ENCODE measurements at places on chromosomes 1 and 21.
A peak's percentile ranks its signal among the peaks of the same experiment; 100 is the strongest.

GRCh38 chr1:1433804-1434130 lies 1.7 kb upstream of the VWA1 start:
- no peak for DNase-seq

- no peak for DNase-seq
Measured at GRCh38 chr1:68202239-68202832, 30.0 kb downstream of the WLS start.

- no peak for DNase-seq
Measured at GRCh38 chr1:216758161-216758560, 34.9 kb upstream of the ESRRG start.

GRCh38 chr1:21149430-21149854 lies 27.3 kb downstream of the EIF4G3 start:
- no peak for DNase-seq

- no peak for DNase-seq
Measured at GRCh38 chr1:207328004-207328403, 6.5 kb downstream of the CD55 start.

DNA sequence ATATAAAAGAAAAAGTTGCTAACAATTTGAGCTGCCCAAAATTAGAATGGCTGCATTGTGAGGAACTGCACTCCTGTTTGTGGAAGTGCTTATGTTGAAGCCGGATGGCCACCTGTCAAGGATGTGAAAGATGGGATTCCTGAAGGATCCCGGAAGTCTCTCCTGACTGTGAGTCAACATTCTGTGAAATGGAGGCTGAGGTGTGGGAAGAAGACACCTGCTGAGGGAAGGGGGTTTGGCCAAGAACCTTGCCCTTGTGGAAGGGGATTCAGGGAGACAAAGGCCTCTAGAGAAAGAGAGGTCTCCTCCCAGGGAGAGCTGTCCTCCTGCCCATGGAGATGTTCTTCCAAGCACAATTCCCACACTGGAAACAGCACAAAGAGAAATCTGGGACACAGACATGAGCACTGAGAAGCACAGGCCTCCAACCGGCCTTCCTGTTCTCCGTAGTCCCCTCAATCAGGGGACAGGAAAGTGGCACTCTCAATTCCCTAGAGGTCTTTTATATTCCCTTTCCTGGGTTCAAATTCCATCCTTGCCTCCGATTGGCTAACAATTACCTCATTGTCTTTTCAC lies 70.5 kb downstream of the CD2 start:
- no peak for DNase-seq

- no peak for DNase-seq
Measured at GRCh38 chr21:46116189-46116775, 18.4 kb downstream of the COL6A2 start.

- DNase-seq: no peak
Measured at GRCh38 chr1:231219422-231220401, 21.3 kb upstream of the GNPAT start.

DNA sequence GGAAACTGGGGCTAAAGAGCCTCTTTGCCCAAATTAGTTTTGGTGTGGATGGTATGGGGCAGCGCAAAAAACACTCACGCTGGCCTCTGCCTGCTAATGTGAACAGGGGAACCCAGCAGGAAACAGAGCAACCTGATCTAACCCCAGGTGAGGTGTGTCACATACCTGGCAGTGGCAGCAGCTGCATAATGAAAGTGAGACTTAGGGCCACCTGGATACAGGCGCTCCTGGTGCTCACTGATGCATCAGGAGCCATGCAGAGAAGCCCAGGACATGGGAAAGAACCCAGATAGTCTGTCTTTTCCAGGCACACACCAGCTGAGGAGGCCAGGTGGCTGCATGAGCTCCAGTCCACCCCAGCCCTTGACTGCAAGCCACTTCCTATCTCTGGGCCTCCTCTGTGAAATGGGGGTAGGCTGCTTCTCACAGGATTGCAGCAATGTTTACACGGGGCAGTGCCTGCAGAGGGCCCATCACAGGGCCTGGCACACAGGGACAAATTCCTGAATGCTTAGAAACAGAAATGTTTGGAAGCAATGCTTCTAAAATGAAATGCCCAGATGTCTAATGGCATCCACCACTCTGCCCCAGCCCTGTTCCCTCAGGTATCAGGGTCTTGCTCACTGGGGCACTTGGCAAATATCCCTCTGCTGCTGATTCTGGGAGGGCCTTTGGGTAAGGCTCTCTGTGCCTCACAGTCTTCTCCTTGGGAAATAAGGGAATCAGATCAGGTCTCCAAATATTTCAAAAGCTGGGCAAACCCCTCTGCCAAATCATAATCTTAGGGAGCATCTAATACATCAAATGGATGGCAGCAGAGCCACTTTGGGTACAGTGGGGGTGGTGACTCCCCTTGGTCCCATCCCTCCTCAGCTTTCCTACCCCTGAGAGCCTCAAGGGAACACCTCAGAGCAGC lies 19.9 kb downstream of the DHCR24 start:
- no peak for DNase-seq

DNA sequence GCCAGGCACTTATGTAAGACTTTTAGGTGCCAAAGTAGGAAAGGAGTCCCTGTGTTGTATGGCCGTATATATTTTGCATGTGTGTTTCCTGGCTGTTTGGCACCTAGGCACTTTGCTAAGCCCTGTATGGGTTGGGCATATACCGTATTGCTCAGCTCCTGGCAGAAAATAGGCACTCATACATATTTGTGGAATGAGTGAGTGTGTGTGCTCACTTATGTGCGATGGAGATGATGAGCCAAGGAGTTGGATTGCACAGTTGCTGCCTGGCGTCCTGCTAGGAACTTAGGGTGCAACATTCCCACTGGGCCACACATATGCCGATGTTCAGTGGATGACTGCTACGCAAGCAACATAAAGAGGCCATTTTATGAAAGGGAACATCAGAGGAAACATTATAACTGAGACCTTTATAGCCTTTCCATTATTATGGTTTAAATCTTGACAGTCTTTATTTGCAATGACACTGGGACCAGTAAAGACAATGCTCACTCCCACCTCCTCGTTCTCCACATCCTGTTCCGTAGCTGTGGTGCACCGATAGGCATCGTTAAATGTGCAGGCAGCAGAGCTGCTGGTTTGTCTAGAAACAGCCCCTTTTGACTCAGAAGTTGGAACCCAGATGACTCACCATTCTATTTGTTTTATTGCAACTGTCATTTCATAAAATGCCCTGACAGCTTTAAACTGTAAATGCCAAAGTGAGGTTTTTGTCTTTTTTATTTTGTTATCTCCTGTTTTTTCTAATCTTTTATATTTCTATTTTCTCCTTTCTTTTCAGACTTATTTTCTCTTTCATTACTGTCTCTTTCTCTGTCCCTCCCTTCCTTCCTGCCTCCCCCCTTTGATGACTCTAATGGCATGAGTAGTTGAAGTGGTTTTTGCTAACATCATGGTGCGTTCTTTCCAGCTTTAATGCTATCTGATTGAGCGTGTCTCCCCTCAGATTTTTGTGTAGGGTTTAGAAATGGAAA lies 36.1 kb downstream of the PEX14 start:
- DNase-seq: peak; percentile 42

DNA sequence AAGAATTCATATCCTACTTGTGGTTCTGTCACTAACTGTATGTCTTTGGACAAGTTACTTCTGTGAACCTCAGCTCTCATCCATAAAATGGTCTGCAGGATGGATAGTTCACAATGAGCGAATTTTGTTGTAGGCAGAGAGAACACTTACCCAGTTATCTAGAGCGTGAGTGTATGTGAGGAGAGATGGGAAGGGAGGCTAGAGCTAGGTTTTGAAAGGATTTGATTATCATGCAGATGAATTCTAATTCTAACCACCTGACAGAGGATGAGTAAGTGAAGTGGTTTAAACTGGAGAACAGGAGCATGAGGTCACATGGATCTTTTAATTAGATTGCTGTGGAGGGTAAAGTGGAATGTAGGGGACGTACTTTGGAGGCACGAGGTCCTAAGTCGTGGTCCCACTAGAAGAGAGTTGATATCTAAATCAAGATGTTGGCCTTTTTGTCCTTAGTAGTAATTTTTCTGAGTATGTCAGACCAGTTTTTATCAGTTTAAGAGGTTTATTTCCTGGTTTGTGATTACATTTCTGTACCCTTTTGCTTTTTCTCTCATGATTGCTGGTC lies 5.0 kb downstream of the SUCO start:
- no peak for DNase-seq

DNA sequence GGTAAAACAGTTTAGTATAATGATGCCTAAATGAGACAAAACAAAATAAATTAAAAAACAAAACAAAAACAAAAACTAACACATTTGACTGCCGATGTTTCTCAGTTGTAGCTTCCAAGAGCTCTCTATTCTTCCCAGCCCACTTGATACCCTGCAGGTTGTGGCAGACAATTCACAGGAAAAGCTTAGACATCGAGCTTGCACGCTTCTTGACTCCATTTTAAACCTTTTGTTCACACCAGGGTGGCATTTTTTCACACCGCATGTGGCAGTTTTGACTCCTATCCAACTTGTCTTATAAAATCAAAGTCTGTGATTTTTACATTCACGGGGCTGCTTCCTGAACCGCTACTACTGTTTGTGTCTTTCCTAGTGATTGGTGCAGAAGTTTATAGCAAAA lies 575.9 kb downstream of the USP25 start:
- no peak for DNase-seq

DNA sequence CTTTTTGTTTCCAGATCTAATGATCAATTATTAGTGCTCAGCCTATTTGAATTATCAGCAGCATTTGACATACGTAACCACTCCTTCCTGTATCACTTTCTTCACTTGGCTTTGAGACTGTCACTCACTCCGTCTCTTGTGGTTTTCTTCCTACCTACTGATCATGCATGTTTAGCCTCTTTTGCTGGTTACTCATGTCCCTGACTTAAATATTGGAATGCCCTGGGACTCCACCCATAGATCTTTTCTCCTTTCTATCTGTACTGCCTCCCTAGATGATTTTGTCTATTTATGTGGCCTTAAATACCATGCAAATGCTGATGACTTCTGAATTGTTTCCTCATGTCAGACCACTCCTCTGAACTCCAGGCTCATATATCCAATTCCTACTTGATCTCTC lies 57.7 kb upstream of the PDE4B start:
- DNase-seq: no peak

- DNase-seq: no peak
Measured at GRCh38 chr1:117609471-117609911, 3.6 kb downstream of the TENT5C start.

DNA sequence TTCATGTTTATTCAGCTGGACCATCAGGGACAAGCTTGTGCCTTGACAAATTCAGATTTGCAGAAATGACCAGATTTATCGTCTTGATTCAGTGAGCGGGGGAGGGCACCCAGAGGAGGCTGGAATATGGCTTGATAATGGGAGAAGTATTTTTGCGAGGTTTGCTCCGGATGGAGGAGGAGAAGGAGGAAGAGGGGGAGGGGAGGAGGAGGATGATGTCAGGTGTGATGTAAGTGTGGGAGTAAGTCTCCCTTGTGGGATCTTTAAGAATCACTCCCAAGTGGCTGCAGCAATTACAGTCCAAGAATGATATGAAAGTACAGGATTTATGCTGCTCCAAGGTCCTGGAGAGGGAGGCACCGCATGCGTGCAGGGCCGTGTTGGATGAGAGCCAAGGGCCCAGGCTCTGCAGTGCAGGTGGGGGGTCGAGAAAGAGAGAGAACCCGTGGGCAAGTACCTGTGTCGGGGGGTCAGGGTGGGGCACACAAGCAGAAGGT lies 5.6 kb upstream of the ZNF496 start:
- DNase-seq: no peak

GRCh38 chr1:68128157-68128556 lies 77.7 kb upstream of the DIRAS3 start:
- no peak for DNase-seq

- no peak for DNase-seq
Measured at GRCh38 chr21:23955135-23955843, 1652.0 kb downstream of the MRPL39 start.

- DNase-seq: no peak
Measured at GRCh38 chr1:205018381-205018780, 24.6 kb upstream of the CNTN2 start.

DNA sequence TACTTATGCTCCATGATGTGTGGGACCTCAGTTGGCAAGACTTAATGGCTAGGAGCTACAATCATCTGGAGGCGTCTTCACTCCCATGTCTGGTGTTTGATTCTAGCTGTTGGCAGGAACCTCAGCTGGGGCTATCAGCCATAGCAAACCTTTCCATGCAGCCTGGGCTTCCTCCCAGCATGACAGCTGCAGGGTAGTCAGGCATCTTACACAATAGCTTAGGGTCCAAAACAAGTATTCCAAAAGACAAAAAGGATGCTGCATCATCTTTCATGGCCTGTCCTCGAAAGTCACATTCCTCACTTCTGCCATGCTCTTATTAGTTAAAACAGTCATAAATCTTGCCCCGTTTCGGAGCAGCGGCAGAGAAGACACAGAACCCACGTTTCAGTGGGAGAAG lies 90.9 kb downstream of the LRRC8C start:
- peak; percentile 51 for DNase-seq

DNA sequence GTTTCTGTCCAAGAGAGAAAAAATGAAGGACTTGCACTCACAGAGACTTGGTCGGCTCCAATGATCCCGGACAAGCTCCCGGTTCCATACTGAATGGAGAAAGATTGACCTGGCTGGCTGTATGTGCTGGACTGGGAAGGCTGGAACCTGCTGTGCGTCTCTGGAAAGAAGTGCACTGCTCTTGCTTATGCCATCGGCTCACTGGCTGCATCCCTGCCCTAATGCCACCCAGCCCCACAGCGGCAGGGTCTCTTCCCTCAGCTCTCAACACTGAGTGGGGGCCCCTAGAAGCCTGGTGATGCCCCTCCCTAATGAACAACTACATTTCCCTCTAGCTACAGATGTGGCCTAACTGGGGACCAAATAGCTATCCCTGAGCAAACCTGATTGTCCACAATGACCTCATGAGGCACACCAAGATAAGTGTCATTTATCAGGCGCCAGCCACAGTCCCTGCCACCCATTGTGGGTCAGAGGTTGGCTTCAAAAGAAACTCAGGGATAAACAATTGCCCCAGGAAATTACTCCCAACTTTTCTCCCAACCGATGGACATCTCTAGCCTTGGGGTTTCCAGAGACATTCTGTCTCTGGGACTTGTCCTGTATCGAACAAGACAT lies 2.6 kb downstream of the CTSE start:
- no peak for DNase-seq

GRCh38 chr1:63663873-63664272 lies 70.7 kb downstream of the PGM1 start:
- no peak for DNase-seq

- no peak for DNase-seq
Measured at GRCh38 chr1:234892642-234893041, 236.0 kb downstream of the TOMM20 start.

DNA sequence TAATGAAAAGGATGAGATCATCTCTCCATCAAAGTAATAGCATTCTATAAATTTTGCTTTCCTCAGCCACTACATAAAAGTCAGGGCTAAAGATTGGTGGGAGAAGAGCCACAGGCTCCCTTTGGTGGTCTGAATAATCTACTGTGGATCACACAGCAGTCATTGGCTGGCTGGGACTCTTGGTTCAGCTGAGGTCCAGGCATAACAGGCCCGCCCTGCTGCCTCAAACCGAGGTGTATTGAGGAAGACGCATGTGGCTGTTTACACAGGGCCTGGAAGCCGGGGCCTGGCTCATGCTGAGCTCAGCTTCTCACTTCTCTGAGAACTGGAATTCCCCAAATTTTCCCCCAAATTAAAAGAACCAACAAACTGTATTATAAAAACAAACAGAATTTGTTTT lies 139.2 kb downstream of the PTPRC start:
- no peak for DNase-seq
